ENCODE measurements at places on chromosomes 2 and 18.
A peak's percentile ranks its signal among the peaks of the same experiment; 100 is the strongest.

GRCh38 chr18:76885001-76885400 is 62.6 kb downstream of the ZNF236 start:
- DNase-seq = no peak

DNA sequence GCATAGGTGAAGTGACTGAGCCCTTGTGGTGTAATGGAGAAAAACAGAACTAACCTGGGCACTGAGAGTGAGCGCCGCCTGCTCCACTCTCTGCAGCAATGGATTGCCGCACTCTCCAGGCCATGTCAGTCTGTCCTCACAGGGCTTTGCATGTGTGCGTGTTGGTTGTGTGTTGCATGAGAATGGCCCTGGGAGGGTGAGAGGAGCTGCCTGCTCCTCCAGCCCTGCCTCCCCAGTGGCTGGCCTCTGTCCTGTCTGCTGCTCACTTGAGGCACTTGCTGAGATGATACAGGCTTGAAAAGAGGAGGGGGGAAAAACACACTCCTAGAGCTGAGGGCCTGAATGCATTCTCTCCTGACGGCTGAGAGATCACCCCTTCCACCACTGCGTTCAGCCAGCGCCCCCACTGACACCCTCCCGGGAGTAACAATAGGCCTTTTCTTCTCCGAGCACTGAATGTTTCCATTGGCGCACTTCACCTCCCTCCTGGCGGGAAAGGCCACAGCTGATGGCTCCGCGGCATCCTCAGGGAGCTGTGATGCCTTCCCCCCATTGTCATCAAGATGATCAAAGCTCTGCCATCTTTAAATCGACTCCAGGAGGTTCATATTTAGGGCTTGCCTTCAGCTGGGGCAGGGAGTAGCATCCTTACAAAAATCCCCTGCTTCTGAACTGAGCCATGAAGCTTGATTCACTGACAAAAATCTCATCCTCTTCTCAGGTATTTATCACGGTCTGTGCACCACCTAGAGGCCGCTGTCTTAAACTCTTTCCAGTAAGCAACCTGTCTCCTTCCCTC is 49.9 kb upstream of the DAPL1 start:
- no peak for DNase-seq

DNA sequence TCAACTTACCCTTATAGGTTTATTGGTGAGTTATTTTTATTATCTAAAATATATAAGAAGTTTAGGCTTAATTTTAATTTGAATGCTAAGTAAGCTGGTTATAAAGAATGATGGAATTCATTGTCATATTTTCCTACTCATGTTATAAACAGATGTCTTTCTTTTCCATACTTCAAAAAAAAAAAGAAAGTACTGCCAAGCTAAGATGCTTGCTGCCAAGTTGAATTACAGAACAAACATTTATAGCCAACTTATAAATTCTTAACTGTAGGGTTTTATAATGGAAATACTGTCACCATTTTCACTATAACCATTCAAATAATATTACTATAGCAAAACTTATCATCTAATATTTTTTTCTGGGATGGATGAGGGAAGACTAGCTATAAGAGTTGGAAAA is 676.0 kb downstream of the NRXN1 start:
- DNase-seq = no peak

DNA sequence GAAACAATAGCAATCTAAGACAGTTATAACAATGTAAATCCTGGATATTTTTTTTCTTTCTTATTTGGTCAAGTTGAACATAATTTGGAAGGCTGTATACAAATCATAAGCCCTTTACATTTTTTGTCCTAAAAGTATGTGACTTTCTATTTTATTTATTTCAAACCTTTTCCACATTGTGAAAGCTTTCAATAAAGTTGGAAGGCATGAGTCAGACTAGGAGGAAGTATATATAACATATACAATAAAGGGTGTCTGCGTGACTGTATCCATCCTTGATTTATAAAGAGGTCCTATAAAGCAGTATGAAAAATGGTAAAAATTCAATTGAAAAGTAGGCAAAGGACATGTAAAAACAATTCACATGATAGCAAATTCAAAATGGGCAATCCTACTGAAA is 44.4 kb downstream of the CRACDL start:
- DNase-seq = no peak

- DNase-seq = no peak
Measured at GRCh38 chr2:150570712-150571111, 83.2 kb upstream of the RND3 start.

- no peak for DNase-seq
Measured at GRCh38 chr2:8028981-8029380, 652.9 kb upstream of the ID2 start.

- DNase-seq = no peak
Measured at GRCh38 chr18:58224425-58224750, 180.4 kb downstream of the NEDD4L start.

DNA sequence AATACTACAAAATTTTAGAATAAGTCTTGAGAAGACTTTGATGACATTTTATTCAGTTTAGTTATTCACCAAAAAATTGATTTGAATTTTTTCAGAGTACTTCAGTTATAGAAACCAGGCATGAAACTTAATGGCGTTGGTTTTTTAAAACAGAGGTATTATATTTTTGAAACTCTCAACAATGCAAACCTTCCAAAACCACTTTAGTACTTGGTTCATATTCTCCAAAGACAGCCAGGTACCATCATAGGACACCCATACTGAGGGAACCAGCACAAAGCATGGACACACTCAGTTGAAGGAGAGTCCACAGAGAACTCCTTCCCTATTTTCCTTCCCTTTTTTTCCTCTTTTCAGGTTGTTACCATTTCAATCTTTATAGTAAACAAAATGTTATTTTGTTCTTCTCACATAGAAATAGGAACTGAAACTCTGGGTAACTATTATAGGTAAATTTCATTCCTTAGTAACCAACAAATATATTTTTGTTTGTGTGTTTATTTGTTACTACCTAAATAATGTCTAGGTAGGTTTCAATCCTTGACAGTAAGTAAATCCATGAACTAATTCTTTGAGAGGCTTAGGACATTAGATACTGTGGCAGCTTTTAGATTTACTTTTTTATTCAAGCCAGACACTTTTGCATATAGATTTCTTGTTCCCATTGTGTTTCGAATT is 95.8 kb downstream of the TMEFF2 start:
- no peak for DNase-seq

- DNase-seq = no peak
Measured at GRCh38 chr18:3444954-3445353, 5.0 kb upstream of the TGIF1 start.

DNA sequence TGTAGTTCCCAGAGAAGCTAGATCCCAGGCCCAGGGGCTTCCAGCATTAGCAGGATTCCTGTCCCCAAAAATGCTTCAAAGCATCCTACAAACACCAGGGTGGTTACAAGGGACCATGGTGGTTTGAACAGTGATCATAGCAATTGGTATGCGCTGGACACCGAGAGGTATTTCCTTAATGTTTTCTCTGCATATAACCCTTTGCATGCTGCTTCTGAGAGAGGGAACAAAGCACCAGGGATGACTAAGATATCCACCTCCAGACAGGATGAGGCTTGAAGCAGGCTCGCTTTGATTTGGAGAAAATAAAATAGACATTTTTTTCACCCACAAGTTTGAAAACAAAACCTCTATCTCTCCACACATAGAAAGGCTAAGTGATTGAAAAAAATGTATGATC is 50.5 kb upstream of the TSPYL6 start:
- no peak for DNase-seq

DNA sequence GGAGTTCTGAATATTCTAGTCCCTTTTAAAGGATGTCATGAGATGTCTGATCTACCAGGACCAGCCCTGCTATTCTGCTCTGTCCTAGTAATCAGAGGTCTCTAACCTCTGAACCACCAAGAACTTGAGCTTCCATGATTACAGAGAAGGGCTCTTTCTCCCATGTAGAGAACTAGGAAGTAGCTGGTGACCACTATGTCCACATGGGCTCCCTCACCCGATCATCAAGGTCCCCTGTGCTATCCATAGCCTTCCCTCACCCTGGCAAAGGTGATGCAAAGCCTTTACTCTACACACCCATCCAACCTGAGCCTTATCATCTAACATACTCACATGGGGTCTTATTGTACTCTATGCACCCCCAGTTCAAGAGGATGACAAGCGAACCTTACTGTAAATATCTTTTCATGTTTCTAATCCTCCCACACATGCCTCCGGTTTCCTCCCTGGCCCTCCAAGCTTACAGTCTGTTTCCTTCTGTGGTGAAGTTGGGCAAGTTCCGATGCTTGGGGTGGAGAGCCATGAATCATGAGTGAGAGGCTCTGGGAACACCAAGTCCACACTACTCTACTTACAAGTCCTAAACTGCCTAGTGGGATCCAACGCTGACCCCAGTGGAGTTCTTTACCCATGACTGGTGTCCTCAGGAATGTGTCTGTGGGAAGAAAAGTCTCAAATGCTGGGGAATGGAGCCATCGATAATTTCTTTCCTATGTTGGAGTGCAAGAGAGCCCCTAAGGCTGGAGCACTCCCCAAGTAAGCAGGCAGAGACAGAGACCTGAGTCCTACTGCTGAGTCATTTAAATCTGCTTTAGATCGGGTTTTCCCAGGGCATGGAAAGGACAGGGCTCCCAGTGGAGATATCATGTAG is 73.3 kb upstream of the KLF7 start:
- DNase-seq = peak; percentile 92

DNA sequence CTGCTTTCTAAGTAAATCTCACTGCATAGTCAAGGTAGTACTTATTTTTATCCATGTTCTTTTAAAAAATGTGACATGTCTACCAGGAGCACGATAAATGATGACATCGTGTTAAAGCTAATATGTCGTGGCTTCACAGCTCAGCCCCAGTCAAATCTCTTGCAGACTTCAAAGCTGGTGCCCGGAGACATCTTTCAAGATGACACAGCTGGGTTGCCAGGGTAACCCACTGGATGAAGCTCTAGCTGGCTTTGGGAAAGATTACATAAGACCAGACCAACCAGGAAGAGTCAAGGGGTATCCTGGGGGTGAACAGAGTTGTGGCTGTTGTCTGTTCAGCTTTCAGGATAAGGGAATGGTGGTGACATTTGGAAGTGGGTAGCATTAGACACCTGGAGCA is 67.8 kb downstream of the VSNL1 start:
- DNase-seq = no peak

DNA sequence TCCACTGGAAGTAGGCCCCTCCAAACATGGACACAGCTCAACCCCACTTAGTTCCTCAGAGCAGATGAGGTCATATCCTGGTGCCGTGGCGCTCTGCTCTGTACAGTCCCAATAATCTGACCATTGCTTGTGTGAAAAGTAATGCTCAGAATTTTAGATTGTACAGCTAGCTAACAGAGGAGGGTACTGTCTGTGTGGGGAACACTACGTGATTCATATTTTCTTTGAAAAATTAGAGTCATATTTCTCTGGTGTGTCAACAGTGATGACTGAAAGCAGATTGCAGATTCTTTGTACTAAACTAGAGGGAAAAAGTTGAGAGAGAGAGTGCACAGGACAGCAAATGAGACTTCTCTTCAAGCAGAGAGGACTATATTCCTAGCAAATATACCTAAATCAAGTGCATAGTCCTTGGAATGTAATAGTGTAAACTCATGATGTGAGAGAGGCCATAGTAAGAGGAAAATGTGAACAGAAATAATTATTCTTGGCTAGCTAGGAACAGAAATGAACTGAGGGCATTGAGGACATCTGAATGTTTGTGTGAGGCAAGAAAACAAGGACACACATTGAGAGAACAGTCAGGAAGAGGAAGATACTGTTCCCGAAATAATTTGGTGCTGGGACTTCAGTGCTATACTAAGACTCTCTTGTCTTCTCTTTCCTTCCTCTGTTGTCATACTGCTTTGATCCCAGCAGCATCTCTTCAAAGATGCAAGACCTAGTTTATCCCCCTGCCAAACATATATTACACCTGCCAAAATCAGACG is 157.0 kb upstream of the RND3 start:
- no peak for DNase-seq

- no peak for DNase-seq
Measured at GRCh38 chr2:172380436-172381274, 46.7 kb upstream of the ITGA6 start.

DNA sequence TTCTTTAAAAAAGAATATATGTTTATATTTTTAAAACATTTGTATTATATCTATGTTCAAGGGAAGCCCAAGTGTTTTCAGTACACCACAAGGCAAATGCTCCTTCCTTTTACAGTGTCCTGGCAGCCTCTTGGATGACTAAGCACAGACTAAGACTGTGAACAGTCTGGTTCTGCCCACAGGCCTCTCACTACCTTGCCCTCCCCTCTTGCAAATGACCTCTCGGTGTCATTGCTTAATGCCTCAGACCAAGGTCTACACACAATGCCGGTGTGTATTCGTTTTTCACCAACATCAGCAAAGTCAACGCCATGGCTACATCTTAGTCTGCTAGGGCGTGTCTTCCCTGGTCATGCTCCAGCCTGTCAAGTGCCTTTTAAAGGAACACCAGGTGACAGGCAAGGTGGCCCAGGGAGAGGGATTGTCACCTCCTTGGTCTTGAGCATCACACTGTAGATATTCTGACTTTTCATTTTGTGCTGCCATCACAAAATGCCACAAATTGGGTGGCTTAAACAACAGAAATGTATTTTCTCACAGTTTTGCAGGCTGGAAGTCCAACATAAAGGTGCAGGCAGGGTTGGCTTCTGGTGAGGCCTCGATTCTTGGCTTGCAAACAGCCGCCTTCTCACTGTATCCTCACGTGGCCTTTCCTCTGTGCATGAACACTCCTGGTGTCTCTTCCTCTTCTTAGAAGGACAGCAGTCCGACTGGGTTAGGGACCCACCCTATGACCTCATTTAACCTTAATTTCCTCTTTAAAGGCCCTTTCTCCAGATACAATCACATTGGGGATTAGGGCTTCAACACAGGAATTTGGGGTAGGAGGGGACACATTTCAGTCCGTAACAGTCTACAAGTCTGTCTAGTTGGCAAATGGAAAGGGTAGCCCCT is 266.5 kb downstream of the KLHL29 start:
- DNase-seq = no peak

GRCh38 chr18:55589625-55590291 is 1.8 kb upstream of the TCF4 start:
- DNase-seq = peak; percentile 98

DNA sequence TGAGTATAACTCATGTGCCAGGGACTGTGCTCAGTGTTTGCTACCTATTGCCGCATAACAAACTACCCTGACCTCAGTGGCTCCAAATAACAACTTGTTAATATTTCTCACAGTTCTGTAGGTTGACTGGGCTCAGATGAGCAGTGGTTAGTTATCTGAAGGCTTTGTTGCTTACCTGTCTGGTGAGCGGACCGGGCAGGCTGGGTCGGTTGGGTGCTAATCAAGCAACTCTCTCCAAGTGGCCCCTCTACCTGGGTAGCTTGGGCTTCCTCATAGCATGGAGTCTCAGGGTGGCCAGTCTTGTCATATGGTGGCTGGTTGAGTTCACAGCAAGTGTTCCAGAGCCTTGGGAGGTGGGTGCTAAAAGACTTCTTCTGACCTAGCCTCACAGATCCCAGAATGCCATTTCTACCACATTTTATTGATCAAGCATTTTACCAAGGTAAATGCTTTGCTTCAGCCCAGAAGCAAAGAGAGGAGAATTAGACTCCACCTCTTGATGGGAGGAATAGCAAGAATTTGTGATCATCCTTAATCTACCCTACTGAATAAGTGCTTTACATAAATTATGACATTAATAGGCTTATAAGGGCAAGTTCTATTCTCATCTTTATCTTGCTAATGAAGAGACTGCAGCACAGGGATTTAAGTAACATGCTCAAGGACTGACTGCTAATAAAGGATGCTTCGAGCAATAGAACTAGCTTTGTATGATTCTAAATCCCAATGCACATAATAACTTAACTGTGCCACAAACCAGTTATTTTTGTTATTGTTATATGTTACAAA is 16.9 kb downstream of the RAB31 start:
- DNase-seq = no peak
